ENCODE measurements at places on chromosomes 11 and 22.

GRCh38 chr11:11620173-11620920 lies 1.5 kb downstream of the GALNT18 start:
- no peak for DNase-seq

- DNase-seq, result no peak
Measured at GRCh38 chr11:46918083-46918787, at the start of gene LRP4. LRP4 (minus strand) TSS chr11:46918550; CDS start chr11:46918379, 171 bp downstream.

DNA sequence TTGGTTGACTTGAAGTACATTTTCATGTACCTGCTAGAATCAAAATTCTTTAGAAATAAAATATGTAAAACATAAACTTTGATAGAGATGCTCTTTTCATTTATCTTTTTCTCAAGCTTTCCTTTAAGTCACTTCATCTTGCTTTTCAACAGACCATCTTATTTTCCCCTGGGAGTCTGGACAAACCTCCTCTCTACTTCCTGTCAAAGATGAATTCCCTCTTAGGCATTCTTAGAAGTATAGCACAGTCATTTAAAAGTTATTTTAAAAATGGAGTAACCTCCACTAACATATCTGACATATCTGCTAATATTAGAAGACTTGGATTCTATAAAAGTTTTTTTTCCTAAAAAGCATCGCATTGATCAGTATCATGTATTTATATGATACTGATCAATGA lies 84.8 kb upstream of the PAX6 start:
- DNase-seq, result no peak

DNA sequence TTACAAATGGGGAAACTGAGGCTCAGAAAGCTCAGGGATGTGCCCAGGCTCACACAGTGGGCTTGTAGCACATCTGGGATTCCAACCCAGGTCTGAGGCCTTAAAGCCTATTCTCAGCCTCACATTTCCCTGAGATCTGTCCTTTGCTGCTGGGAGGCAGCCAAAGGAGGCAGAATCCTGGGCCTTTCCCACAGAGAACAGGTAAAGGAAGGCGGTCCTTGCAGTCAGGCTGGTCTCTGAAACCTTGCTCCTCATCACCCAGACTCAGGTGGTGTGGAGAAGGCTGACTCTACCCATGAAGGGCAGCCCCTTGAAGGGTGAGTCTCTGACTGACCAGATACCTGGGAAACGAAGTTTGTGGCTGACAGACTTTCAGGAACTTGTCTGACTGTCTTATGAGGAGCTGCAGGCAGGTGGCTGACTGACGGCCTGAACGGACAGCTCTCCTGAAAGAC lies 7.8 kb downstream of the SLCO2B1 start:
- no peak for DNase-seq

DNA sequence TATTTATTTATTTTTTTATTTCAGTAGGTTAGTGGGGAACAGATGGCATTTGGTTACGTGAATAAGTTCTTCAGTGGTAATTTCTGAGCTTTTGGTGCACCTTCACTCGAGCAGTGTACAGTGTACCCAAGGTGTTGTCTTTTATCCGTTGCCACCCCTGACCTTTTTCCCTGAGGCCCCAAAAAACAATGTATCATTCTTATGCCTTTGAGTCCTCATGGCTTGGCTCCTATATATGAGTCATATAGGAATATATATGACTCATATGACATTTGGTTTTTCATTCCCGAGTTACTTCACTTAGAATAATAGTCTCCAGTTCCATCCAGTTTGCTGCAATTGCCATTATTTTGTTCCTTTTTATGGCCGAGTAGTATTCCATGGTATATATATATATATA lies 763.9 kb downstream of the NTM start:
- no peak for DNase-seq

GRCh38 chr11:100681064-100681502 lies 6.0 kb upstream of the ARHGAP42 start:
- DNase-seq, result no peak

DNA sequence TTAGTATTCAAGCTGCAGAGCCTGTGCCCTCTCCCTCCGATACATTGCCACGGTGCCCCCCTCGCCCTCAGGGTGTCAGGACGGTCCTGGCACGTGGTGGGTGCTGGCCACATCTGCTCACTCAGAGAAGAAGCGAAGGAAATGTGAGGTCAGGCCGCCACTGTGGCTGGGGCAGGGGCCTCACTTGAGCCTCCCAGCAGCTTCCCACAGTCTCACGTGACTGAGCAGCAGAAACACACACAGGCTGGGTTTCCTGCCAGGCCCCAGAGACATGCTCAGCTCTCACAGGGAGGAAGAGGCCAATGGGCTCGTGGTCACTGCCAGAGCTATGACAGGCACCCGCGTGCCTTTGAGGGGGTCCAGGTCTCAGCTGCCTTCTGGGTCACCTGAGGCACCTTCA lies 37.9 kb upstream of the PRR5 start:
- DNase-seq, result peak; percentile 78

DNA sequence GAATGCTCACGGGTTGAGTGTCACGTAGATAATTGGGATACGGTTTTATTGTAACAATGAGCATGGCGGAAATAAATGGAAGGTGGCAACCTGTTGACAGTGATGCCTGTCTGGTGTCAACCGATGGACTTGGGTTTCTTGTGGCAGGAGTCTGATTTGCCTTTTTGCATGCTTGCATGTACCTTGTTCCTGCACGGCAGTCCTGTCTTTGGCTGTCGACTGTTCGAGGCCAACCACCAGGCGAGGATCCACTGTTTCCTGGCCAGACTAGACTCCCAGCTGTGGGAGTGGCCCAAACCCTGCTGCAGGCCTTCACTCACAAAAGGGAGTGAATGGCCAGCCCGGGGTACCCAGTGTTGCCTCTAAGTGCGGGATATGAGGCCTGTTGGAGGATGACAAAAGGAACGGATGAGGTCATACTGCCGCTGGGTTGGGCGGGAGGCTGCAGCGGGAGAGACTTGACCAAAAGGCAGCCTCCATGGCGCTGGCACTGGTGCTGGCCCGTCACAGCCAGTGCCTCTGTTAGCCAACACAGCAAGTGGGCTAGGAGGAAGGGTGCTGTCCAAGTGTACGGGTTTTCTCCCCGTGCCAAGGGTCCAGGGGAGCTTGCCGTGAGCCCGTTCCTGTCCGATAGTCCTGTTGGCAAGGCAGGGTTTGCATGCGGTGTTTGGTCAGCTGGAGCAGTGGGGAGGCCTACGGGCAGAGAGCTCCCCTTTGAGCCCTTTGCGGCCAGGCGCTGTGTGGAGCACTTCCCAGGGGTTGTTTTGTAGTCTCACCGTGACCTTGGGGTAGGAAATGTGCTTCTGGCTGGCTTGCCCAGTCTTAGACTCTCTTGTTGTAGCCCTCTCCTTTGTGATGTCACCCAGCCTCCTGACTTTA lies 974 bp downstream of the DGCR8 start:
- DNase-seq, result no peak

GRCh38 chr22:39617970-39618757 lies 47.6 kb downstream of the CACNA1I start:
- DNase-seq, result no peak

DNA sequence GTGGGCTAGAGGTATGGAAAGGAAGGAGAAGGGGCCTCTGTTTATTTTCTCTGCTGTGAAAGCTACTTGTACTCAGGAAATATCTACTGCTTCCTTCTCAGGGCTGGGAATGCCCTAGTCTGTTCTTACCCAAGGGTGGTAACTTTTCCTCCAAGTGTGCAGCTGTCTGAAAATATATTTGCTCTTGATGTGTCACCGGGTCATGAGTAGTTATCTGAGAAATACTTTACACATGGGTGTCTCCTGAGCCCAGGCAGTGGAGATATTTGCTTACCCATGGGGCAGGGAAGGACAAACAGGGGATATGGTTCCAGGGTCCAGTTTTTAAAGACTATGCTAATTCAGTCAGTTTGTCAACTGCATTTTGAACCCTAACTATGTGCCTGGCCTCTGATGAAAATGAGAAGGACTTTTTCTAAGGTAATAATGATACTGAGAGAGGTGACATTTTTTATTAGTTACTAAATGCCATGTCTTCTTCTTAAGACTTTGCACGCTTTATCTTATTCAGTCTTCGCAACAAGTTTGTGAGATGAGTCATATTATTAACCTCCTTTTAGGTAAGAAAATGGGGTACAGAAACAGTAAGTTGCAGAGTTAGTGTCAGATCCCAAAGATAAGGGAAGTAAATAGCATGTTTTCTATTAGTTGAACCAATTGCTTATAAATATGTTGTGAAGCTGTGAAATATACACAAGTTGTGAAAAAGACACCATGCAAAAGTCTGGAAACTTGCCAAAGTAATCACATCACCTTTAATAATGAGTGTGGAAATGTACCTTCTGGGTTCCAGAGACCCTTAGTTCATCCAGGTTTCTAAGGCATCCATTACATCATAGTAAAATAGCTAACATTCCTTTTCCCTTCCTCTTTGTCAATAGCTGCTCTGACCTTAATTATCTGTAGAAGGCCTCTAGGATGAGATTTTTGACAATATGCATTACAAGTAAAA lies 22.9 kb downstream of the SYTL2 start:
- no peak for DNase-seq

GRCh38 chr11:86161837-86162236 lies 82.7 kb upstream of the EED start:
- no peak for DNase-seq

DNA sequence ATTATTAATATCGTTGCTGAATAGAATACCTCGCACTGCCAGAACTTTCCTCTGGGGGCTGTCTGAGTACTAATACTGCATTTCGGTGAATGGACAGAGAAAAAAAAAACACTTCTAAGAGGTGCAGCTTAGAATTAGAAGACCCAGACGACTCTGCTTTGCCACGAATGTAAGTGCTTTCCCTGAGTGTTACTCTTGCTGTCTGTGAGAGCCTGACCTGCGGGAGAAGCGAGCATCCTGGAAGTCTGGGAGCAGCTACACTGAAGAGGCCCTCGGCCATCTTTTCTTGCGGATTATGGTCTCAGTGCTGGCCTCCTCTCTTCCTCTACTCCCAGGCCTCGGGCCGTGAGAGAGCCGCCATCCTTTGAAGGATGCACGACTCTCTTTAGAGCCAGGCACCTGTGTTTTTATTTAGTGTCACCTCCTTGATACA lies 94.9 kb downstream of the SCN3B start:
- no peak for DNase-seq

DNA sequence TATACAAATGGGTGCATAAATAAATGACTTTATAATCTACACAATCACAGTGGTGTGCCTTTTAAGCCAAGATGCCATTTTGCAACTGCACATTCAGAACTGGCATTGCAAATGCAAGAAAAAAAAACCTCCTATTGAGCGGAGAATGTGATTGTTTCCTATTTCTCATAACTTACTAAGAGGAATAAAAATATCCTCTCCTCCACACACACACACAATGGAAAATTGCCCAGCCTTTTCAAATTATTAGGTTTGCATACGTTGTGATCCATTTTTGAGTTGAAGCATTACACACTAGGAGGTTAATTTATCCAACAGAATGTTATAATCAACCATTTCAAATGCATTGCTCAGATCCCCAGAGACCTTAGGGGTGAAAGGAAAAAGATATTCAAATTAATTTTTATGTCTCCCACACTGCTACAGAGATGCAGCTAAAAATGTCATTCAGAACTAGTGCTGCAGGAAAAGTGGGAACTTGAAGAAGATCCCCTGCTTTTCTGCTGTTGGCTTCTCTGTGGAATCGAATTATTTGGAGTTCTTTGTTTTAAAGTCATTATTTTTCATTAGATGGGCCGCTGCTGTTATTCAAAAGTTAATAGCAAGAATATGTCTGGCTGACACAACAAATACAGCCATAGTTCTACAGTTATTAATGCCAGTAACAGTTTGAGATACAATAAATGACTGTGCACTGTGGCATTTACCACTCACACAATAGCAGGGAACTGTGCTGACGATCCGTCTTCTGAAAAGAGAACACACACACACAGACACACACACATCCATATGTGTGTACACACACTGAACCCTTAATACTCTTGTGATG lies 299.9 kb upstream of the ANO5 start:
- no peak for DNase-seq

DNA sequence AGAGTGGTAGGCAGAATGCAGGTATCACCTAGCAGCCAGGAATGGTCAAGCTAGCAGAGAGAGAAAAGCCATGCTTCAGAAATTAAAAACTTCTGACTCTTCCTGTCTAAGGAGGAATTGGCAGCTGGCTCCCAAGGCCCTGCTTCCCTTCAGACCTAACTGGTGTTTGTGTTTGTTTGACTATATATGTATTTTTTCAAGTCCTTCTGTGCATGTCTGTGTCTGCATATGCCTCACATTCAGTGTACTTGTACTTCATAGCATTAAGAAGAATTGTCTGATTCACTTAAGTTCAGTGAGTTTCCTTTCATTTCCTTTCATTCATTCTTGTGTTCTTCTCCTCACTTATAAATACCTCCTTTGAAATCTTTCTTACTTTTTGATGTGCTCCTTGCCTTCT lies 109.0 kb upstream of the RRM1 start:
- DNase-seq, result no peak

- DNase-seq, result no peak
Measured at GRCh38 chr11:45413156-45413858, 127.2 kb upstream of the SYT13 start.

- DNase-seq, result no peak
Measured at GRCh38 chr11:43532041-43532440, 148.5 kb upstream of the HSD17B12 start.

DNA sequence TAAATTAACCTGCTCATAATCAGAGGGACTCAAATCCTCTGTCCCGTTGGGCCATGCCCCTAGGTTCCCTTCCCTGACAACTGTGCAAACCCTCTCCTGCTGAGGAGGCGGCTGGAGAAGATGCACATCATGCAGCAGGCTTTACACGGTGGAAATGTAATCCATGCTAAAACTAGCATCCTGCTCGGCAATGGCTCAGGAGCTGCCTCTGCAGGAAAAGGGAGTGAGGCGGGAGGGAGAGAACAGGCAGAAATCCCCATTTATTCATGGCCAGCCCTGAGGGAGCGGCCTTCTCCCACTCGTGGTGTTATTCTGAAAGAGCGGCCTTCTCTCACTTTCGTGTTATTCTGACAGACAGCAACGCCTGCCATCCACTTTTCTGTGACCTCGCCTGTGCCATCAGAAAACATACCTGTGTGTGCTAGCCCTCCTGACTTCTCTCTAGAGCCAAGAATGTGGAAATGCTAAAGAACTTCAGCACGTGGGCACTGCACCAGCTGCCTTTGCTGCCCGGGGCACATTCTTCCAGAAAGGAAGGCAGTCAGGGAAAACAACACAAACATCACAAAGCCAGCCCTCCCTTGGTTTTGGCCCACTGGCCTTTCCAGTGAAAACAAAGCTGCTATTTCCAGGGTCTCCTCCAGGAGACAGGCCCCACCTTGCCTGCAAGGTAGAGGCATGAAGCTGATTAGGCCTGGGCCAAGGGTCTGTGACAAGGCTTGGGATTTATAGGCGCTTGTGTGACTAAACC lies 62.9 kb upstream of the BID start:
- no peak for DNase-seq

GRCh38 chr11:35676611-35676965 lies 14.0 kb downstream of the TRIM44 start:
- no peak for DNase-seq
